Activated CD8-positive, alpha-beta T cell treated with anti-CD3 and anti-CD28 coated beads for 36 hours (primary cell): ENCODE measurements at places on chromosomes 12 and 14. TPM values are rescaled to one million over a fixed set of nuclear protein-coding genes. Genes with fewer than 3 reads are reported as not detected.

The DAO gene
- total RNA-seq = not detected

The RTL1 gene
- not detected for total RNA-seq

The KRT73 gene
- total RNA-seq = not detected

The C12orf57 gene
- total RNA-seq = 226 TPM

The SCN8A gene
- 0.78 TPM for total RNA-seq

The ACOT4 gene
- 2.2 TPM for total RNA-seq

The BCL11B gene
- 48.5 TPM for total RNA-seq
